ENCODE measurements at places on chromosomes 1 and 21. TPM values are rescaled to one million over a fixed set of nuclear protein-coding genes. Genes with fewer than 3 reads are reported as not detected.

NLRP3 gene
- total RNA-seq = not detected

ALDH4A1 gene
- 13.2 TPM for total RNA-seq

CADM3 gene
- total RNA-seq = 0.08 TPM

ATP6V0B gene
- total RNA-seq = 154 TPM

RUNX3 gene
- 6.8 TPM for total RNA-seq

PKLR gene
- not detected for total RNA-seq

LAMB3 gene
- total RNA-seq = 22.5 TPM

DMBX1 gene
- total RNA-seq = 0.70 TPM

ATP5PO gene
- 150 TPM for total RNA-seq

DIO1 gene
- not detected for total RNA-seq

THEM5 gene
- total RNA-seq = not detected

SPRR4 gene
- not detected for total RNA-seq

FRRS1 gene
- total RNA-seq = 1.6 TPM

SAMSN1 gene
- total RNA-seq = not detected

CHRM3 gene
- 0.16 TPM for total RNA-seq

RIPK4 gene
- 23.2 TPM for total RNA-seq

AIRE gene
- not detected for total RNA-seq

OR6K6 gene
- not detected for total RNA-seq

TRIM63 gene
- total RNA-seq = 1.4 TPM

KIF17 gene
- 1.6 TPM for total RNA-seq

CSRP1 gene
- total RNA-seq = 522 TPM

ACTRT2 gene
- not detected for total RNA-seq

VWA5B1 gene
- total RNA-seq = not detected

VWA1 gene
- total RNA-seq = 14.5 TPM

EPHX1 gene
- total RNA-seq = 203 TPM

SPATA45 gene
- total RNA-seq = not detected

A3GALT2 gene
- not detected for total RNA-seq

CCDC28B gene
- total RNA-seq = 1.6 TPM

KCNJ9 gene
- not detected for total RNA-seq

SDF4 gene
- total RNA-seq = 134 TPM

IARS2 gene
- total RNA-seq = 86.0 TPM

SLAMF9 gene
- 0.25 TPM for total RNA-seq

ZBTB40 gene
- 4.6 TPM for total RNA-seq

DTL gene
- 20.7 TPM for total RNA-seq

CCDC181 gene
- total RNA-seq = not detected

HES2 gene
- total RNA-seq = 3.6 TPM

TNN gene
- not detected for total RNA-seq

Data from A549 treated with GW870086 at 1 μM for 4 hours (cell line).